ENCODE measurements at places on chromosomes 1 and 21.
A peak's percentile ranks its signal among the peaks of the same experiment; 100 is the strongest.

DNA sequence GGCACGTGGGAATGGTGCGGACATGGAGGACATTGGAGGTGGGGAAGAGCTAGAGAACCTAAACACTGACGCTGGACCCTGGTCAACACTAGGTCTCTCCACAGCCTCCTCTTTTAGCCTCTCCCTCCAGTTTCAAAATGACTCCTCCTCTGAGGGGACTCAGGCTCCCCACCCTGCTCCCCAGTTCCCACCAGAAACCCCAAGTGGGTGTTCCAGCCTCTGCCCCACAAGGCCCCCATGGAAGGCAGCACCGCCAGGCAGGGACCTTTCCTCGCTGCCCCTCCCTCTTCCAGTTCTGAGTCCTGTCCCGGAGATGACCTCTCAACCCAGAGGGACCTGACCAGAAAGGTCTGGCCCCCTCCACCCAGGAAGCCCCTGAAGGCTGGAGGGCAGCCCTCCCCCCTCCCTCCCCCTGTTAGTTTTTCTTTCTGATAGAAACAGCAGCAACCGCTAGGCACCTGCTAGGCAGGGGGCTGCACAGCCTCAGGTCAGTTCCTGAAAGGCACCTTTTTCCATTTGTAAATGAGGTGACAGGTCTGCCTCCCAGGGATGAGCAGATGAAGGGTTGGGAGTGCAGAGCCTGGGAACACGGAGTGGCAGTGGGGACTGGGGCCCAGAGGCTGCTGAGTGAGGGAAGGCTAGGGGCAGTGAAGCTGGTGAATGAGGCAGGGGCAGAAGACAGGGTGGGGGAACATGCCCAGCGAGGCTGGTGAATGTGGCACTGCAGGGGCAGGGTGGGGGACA, 9.3 kb upstream of the ITGB2 start:
- DNase-seq: no peak

DNA sequence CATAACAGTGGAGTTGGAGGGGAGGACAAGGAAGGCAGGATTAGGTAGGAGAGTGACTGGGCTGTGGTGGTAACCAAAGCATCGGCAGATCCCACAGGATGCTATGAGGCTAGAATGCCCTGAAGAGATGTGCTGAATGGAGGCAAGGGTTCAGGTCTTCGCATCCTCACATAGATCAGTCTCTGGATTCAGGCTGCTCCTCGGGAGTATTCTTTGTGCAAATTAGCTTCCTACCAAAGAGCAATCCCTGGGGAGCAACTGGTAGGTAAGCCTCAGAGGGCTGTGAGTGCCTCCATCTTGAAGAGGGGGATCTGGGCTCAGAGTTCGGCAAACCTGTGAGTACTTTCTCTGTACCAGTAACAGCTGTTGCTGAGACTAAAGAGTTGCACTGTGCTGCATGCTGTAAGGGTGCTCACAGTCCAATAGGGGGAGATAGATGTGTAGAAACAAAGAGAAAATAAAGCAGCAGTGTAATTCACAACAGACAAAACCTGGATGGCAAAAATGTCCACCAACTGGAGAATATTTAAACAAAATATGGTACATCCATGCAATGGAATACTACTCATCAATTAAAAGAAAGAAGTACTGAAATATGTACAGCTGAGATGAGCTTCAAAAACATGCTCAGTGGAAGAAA, 322.4 kb upstream of the DEPDC1 start:
- DNase-seq: no peak

DNA sequence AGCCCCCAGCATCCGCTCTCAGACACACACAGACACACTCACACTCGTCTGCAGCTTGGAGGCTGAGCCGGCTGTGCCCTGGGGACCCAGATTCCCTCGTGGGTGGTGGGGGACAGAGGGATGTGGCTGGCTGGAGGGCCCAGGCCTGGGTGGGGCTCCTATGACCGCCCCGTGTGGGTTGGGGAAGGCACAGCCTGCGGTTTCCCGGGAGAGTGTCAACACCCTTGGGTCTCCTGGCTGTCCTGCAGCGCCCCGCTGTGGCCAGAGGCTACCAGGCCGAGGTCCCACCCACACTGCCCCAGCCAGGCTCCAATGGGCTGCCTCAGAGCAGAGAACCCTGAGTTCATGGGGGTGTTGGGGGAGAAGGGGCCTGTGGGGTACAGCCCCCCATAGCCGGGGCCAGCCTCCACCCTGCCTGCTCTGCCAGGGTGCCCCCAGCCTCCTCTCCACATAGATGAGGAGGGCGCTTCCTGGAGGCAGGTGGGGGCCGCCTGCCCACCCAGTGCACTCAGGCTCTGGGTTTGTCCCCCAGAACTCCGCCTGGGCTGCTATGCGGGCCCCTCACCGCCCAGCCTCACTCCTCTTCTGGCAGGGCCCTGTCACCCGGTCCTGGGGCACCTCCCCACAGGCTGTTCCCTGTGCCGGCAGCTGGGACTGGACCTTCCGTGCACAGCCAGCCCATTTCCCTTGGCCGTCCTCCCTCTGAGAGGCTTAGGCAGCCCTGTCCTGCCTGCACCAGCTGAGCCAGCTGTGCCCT, at the start of gene TTC34:
TTC34 (minus strand) TSS at position 159 of the 757 bp plus-strand sequence. CDS start 866 bp downstream, outside the sequence.
- peak; percentile 52 for DNase-seq

DNA sequence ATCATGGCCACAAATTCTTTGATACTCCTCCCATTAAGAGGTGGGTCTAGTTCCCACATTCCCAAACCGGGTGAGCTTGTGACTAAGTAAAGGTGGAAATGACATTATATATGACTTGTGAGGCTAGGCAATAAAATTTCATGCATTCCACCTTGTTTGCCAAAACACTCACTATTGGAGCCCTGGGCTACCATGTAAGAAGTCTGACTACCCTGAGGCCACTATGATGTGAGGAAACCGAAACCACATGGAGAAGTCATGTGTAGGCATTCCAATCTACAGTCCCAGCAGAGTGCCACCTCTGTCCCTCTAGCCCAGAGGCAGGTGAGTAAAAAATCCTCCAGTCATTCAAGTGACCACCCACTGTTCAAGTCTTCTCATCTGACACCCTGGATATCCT, 17.9 kb upstream of the SMG7 start:
- DNase-seq: no peak

GRCh38 chr1:41812453-41812852, 106.3 kb downstream of the HIVEP3 start:
- no peak for DNase-seq

GRCh38 chr21:41903559-41904351, 24.6 kb upstream of the PRDM15 start:
- DNase-seq: no peak

GRCh38 chr1:201406831-201407406, 7.8 kb upstream of the LAD1 start:
- peak; percentile 65 for DNase-seq

DNA sequence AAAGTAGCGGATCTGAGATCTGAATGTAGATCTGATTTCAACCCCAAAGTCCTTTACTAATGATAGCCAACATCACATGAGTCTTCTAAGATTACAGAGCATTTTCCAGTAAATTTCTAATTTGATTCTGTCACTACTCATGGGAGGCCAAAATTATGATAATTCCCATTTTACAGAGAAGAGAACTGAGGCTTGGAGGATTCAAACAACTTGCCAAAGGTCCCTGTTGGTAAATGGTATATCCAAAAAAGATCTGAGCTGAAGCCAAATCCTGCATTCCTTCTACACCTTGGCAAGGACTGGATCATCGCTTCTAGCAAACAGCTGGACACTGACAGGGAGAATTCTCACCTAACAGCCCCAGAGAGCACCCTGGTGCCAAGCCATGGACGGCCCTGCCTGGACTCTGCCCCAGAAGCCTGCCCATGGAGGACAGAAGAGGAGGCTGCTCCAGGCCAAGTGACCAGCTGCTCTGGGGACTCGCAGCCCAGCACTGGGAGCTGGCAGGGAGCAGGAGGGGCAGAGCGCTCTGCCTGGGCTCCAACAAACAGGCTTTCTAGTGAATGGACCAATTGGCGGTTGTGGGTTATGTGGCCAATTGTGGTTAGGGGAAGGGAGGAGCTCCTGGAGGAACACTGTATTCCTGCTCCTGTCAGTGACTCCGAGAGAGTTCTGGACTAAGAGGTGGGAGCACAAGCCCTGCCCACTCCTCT, 6.4 kb upstream of the CSF1 start:
- no peak for DNase-seq

DNA sequence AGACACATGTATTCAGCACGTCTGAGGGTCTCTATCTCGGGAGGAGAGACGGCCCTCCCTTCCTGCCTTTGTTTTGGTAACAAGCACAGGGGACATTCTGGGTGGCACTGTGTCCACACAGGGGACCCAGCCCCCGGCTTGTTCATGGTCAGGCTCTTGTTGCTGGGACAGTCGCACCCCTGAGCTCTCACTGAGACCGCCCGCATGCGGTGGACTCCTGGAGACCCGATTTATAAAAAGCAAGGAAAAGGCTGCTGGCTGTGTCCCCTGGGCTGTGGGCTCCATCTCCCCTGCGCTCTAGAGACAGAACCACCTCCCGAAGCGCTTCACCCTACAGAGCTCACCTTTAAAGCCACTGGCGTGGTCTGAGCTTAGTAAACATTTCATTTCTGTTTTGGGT, 103.4 kb downstream of the WDR4 start:
- no peak for DNase-seq

GRCh38 chr1:172952516-172952915, 98.2 kb downstream of the TNFSF18 start:
- no peak for DNase-seq

GRCh38 chr1:228353601-228354371, 52.8 kb downstream of the TRIM11 start:
- no peak for DNase-seq

- DNase-seq: no peak
Measured at GRCh38 chr1:6071219-6071618, 25.5 kb downstream of the KCNAB2 start.

- peak; percentile 33 for DNase-seq
Measured at GRCh38 chr21:42388740-42389448, 7.0 kb downstream of the TMPRSS3 start.

DNA sequence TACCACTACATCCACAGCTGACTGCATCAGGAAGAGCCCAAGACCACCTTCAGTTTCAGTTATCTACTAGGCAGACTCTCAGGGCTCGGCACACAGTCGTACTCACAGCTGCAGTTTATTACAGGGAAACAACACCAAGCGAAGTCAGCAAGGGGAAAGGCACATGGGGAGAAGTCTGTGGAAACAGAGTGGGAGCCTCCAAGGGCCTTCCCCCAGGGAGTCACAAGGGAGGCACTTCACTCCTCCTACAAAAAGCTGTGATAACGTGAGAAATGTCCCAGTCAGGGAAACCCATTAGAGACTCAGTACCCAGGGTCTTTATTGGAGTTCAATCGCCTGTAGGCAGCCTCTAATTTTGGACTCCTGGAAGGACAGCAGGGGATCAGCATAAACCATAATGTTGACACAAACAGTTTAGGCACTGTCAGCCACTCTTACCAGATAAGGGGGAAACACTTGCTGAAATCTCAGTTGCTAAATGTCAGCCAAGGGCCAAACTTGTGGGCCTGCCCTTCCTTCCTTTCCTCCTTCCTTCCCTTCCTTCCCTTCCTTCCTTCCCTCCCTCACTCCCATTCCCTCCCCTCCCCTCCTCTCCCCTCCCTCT, 444.0 kb downstream of the SMYD3 start:
- DNase-seq: no peak

DNA sequence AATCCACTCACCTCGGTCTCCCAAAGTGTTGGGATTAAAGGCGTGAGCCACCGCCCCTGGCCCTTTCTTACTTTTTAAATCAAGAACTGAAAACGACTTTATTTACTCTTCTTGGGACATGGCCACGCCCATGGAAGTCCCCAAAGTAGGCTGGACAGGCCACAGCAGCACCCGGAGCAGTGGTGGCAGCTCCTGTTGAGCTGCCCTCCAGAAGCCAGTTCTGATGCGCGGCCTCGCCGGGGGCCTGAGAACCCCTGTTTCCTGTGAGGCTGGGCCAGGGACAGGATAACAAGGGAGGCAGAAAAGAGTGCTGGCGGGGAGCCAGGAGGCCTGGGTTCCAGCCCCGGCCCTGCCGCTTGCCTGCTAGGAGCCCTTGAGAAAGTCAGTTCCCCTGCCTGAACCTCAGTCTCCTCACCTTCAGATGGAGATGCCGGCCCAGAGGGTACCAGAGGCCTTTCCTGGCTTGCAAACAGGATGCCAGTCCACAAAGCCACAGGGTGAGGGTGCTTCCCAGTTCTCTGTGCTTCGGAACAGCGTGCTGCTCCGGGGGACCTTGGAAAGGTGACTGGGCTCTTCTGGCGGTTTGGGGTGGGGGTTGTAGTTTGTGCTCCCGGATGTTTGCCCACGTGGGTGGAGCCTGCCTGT, 59.4 kb downstream of the RUNX3 start:
- DNase-seq: no peak

GRCh38 chr1:26317612-26318337, at the start of gene CD52:
TSS of gene CD52 (plus strand) at chr1:26317958. CDS start at chr1:26318018, 60 bp downstream.
- no peak for DNase-seq

GRCh38 chr21:34952701-34953100, 96.4 kb downstream of the RUNX1 start:
- no peak for DNase-seq

GRCh38 chr1:205348554-205349487, 7.9 kb downstream of the KLHDC8A start:
- DNase-seq: no peak

- DNase-seq: no peak
Measured at GRCh38 chr1:18109058-18109755, 1.6 kb downstream of the IGSF21 start.

GRCh38 chr1:921011-921837, 2.5 kb upstream of the SAMD11 start:
- DNase-seq: peak; percentile 79

DNA sequence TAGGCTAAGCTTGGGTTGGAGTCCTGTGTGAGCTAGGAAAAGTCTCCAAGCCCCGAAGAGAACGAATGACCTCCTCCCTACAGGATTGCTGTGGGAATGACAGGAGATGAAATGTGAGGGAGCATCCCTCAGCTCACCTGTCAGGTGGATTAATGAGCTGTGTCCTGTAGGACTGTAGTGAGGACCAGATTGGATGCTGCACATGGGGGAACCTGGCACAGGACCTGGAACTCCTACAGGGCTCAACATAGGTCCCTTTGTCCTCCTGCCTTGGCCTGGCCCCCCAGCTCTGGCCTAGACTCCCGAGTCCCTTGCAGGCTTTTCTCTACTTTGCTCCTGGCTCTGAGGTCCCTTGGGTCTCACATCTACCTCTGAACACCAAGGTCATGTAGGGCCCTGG, 155.7 kb downstream of the PTPRU start:
- no peak for DNase-seq

DNA sequence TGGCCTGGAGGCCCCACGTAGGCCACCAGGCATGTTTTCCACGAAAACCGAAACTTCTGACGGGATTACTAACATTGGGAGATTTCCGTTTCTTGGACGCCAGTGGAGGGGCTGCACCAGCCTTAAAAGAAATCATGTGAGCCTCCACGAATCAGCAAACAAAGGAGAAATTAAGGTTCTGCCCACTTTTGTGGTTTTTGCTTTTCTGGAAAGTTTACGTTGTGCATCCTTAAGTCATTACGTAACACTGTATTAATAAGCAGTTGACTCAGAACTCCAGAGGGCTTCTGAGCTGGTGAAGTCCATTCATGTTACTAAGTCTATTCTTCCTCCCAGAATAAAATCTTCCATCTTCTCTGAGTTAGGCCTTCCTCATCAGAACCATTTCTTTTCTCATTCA, 168.5 kb downstream of the PSMG1 start:
- no peak for DNase-seq

DNA sequence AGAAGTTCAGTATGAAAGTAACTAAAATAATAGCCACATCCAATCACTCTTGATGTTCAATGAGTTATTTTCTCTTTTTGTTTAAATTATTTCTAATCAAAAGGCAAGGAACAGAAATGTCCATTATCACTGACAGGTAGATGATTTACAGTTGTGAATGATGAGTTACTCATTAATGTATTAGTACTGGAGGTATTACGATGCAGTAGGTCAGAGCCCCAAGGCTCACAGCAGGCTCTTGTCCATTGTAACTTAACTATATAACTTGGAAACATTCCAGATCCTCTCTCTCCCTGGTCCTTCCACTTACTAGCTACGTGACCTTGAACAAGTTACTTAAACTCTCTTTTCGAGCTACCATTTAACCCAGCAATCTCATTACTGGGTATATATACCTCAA, 39.5 kb downstream of the CRB1 start:
- DNase-seq: no peak

All from mucosa of descending colon (tissue), 3 donors.